ENCODE measurements at places on chromosomes 4 and X.

DNA sequence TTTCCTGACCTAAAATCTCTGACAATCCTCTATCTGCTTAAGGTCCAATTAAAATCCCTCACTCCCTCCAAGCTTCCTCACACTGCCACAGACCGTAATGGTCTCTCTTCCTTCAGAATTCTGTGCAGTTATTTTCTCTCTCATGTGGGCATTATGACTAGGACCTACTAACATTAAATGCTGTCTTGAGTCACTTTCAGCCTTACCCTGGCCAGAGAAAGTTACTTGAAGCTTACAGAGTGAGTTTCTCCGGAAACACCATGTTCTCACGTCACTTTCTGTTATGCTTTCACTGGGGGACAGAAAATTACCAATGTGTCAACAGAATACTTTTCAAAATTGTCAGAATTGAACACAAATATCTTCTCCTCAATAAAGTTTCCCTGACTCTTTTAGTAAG, 271.8 kb downstream of the INPP4B start:
- no peak for DNase-seq

GRCh38 chr4:61614231-61614630, 414.1 kb downstream of the ADGRL3 start:
- DNase-seq: no peak

- peak; percentile 87 for DNase-seq
Measured at GRCh38 chr4:38860788-38861424, 4.3 kb upstream of the TLR6 start.

DNA sequence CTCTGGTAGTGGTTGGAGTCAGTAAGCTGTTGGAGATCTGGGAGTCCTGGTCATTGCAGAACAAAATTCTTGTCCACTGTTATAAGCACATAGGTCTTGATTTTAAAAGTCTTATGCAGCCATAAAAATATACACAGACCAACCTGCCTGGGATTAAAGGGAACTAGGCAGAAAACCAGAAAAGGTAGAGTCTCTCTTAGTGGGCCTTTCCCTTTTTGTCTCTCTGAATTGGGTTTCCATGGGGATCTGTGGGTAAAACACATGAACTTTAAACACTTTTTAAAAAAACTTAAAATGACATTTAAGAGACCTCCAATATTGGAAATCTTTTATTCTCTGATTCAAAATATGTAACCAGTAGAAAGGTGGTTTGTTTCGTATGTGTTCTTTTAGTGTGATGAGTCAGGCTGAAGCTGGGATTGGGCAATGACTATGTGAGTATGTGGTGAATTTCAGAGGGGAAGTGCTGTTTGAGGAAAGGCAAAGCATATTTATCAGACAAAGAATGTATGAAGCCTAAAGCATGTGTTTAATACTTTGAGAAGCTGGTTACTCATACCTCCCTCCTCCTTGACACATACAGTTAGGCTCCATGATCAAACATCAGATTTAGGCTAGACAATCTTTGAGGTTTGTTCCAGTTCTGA, 29.6 kb downstream of the SLC16A2 start:
- peak; percentile 49 for DNase-seq

- DNase-seq: no peak
Measured at GRCh38 chr4:52903273-52903672, 41.2 kb downstream of the RASL11B start.

DNA sequence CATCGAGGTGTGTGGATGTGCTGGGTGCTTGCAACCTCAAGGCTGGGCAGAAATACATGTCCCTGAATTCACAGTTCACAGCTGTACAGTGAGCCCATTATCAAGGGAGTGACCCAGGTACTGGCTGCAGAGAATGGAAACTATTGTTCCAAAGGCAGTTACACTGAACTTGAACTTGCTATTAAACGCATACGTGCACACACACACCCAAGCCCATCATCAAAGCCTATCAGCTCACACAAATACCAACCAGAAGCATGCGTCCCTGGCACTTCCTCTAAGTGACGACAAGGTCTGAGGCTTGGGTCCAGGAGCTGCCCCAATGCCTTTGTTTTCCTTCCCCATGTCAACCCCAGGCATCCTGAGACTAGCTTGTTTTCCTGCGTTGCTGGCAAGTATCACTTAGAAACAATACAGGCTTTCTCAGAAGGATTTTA, 88.6 kb downstream of the IRF2 start:
- DNase-seq: peak; percentile 26

DNA sequence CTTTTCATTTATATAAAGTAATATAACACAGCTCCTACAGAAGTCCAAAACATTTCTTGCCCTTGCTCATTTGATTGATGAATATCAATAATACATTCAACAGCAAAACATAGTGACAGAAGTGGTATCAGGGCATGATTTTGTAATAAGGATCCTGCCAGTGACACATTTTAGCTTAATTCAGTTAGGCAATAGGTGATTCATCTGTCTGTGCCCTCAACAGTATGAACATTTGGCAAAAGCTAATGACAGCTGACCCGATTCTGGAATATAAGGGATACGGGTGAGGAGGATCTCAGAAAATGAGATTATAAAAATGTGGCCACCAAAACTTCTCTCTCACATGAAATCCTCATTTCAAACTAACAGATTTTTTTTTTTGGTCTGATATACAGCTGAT, 294.0 kb downstream of the CAMK2D start:
- peak; percentile 87 for DNase-seq

DNA sequence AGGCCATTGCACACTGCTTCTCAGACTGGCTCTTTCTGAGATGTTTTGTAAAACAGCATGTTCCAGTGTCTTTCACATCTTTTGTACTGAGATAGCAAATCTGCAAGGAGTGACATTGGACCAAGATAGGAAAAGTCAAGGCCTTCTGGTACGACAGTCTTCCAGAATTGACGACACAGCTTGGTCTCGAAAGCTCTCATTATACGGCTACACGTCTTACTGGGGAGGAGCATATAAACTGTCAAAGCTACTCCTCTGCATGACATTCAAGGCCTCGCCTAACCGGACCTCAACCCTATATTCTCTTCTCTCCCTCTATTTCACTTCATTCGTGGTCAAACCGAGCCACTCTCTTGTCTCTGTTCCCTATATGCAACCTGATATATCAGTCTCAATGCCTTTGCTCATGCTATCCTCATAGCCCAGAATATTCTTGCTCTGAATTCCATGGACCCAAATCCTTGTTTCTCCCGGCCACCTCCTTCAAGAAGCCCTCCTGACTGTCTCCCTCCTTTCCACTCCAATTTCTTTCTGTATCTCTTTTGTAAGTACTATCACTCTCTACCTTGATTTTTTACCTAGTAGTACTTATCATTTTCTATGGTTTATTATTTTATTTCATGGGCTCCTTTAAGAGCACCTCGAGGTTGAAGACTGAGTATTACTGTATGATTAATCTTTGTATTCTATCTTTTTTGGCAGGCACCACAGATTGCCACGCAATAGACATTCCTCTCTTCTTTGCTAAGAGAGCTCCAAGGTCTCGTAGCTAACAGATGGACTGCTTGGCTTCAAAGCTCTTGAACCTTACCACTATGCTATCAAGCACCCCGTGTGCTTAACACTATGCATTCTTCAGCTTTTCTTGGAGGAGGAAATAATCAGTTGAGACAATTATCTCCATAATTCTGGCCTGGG, 35.1 kb downstream of the RBM47 start:
- DNase-seq: no peak

DNA sequence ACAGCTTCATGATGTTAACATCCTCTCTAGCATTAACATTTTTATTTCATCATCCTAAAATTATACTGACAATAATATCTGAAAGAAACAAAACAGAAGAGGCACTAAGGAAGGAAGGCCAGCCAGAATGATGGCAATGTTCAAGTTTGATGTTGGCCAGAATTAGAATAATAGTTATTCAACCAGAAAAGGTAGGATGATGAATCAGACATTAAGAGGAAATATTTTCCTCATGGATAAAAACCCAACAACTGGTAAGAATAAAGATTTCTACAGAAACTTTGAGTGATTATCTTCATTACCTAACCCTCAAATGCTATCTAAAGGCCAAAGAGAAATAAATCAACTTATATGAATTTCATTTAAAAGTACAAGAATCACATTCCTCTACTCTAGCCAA, 105.2 kb downstream of the PDE5A start:
- DNase-seq: no peak

GRCh38 chrX:147602176-147602696, 309.5 kb upstream of the FMR1 start:
- no peak for DNase-seq

DNA sequence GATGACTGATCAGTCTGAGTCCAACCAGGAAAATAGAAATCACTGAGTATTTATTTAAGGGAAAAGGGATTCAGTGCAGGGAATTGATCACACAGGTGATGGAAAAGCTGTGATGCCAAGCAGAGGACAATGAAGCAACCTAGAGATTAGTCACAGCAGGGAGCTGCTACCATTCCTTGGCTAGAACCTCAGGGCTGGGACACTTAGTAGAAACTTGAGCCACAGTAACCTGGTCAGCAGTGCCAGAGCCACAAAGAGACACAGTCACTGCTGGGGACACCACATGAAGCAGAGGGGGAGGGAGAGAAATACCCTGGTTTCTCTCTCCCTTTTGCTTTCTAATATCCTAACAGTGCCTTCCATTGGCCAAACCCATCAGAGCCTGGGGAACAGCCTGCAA, 38.7 kb downstream of the RTL9 start:
- no peak for DNase-seq

DNA sequence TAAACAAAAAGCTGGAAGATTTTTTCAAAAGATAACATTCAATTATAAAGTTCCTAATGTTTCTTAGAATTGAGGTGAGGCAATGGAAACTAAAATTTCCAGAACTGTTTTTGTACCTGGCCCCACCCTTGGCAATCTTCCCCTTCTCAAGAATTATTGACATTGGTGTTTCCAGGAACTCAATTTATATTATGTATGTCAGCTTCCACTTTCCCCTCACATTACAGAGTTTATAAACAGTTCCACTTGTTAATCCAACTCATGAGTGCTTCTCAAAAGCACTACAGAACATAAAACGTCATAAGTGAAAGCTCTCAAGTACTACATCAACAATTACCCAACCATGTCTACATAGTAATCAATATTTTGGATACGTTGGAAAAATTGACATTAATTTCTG, 107.4 kb downstream of the FAM13A start:
- no peak for DNase-seq

GRCh38 chr4:85824166-85824945, 349.4 kb downstream of the ARHGAP24 start:
- DNase-seq: no peak

DNA sequence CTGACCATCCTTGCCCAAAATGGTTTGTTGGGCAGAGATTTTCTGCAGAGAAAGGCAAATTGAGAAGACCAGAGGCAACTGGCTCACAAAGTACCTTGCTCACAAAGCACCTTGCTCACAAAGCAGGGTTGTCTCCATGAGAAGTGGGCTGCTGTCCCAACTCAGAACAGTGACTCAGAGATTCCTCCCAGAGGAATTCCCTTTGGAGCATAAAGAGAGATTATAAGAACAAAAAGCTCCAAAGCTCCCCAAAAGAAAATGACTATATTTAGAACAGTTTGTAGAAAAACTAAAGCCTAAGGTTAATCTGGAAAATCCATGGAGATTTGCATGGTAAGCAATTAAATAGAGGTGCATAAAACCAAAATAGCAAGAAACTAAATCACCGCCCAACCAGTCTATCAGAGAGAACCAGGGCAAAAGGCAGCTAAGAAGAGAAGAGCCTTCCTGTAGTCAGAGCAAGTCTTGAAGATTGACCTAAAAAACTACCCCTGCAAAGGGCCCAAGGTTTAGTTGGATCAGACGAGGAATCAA, 731.4 kb downstream of the FAT4 start:
- DNase-seq: no peak

Data from suppressor macrophage (primary cell).